SK-MEL-5 (cell line): ENCODE measurements at places on chromosomes 6 and 20. TPM values are rescaled to one million over a fixed set of nuclear protein-coding genes. Genes with fewer than 3 reads are reported as not detected.

The CST1 gene
- 36.4 and 48.3 TPM in 2 replicates for total RNA-seq

- peak; percentile 41 for DNase-seq
Measured at GRCh38 chr20:51095633-51096521, 73.0 kb upstream of the KCNG1 start.

DNA sequence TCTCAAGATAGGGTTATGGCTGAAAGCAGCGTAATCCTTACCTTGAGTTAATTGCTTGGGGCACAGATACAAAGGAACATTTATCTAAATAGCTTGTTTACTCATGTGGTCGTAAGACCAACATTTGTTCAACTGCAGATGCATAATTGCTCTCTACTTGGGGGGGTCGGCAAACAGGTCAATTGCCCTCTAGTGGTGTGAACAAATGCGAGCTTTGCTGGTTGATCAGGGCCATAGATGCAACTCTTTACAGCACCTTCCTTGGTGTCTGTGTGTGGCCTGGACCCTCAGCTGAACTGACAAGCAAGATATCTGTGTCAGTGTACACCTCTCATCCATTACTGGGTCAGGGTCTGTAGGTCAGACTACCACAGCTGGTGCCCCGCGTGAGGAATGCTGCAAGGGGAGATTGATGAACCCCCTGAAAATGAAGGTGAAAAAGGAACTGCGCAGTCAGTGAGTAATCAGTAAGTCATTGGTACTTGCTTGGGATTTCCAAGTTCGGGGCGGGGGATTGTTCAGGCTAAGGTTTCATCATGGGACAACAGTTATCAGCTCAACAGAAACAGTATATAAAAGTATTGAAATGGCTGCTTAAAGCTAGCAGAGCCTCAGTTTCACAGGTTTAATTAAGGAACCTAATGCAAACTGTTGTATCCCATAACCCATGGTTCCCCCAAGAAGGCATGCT lies 24.0 kb downstream of the HLA-DPA1 start:
- peak; percentile 5 for DNase-seq

DNA sequence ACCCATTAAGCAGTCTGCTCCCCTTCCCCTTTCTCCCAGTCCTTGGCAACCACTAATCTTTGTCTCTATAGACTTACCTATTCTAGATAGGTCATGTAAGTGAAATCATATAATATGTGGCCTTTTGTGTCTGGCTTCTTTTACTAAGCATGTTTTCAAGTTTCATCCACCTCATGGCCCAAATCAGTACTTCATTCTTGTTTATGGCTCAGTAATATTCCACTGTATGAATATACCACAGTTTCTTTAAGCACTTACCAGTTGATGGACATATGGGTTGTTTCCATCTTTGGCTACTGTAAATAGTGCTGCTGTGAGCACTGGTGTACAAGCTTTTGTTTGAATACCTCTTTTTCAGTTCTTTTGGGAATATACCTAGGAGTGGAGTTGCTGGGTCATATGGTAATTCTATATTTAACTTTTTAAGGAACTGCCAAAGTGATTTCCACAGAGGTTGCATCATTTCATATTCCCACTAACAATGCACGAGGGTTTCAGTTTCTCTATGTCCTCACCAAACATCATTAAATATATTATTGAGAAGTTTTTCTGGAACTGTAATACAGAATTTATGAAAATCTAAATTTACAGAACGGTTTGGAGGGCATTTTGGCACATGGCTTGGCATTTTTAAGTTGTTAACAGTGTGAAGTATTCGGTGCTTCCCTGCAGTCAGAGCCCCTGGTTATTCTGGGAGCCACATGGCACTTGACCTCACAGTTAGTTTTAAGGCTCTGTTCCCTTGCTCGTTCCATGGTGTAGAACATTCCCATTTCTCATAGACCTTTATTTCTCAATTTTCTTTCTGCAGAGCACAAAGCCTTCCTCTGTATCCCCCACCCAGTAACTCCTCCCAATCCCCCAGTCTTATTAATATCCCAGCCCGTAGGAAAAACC lies 27.0 kb upstream of the DTNBP1 start:
- no peak for DNase-seq
